ENCODE measurements at places on chromosomes 5 and 9. TPM values are rescaled to one million over a fixed set of nuclear protein-coding genes. Genes with fewer than 3 reads are reported as not detected.

DNA sequence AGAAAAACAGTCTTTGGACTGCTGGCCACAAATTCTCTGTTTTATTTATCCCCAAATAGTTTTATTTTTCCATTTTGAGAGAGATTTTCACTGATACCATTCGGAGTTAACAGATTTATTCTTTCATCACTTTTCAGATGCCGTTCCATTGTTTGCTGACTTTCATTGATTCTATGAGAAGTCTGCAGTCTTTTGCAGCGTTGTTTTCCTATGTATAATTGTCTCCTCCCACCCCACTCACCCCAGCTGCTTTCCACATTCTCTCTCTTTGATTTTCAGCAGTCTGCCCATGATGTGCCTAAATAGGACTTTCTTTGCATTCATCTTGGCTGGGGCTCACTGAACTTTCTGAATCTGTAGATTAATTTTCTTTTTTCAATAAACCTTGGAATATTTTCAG is 107.6 kb downstream of the C9orf50 start:
- DNase-seq, result no peak

Gene KIF4B
- 0.02 TPM for total RNA-seq

GRCh38 chr5:5512543-5512942 is 90.1 kb downstream of the ICE1 start:
- DNase-seq, result no peak

Gene GMCL2
- total RNA-seq, result not detected

GRCh38 chr9:132591244-132591643 is 8.8 kb downstream of the BARHL1 start:
- DNase-seq, result no peak

- no peak for DNase-seq
These were observed 133.4 kb upstream of the SLC30A5 start for GRCh38 chr5:68960456-68960855.
